ENCODE measurements at places on chromosomes 6 and 20. TPM values are rescaled to one million over a fixed set of nuclear protein-coding genes. Genes with fewer than 3 reads are reported as not detected.
A peak's percentile ranks its signal among the peaks of the same experiment; 100 is the strongest.

- H3K4me1 ChIP-seq, result no peaks in the 10 kb centered on the region
- H3K36me3 ChIP-seq, result no peaks in the 10 kb centered on the region
- no peak overlapping the region for H3K27ac ChIP-seq
- DNase-seq, result no peak
These were observed 165.8 kb upstream of the SYNDIG1 start for GRCh38 chr20:24303393-24304170.

- no peak overlapping the region for H3K4me3 ChIP-seq
- peaks cover 3% of the 10 kb centered on the region for H3K4me1 ChIP-seq
- no peak overlapping the region for H3K27ac ChIP-seq
- no peaks in the 10 kb centered on the region for H3K27me3 ChIP-seq
- no peak for DNase-seq
- H3K36me3 ChIP-seq, result no peaks in the 10 kb centered on the region
These were observed 406.0 kb downstream of the GRIK2 start for GRCh38 chr6:101799531-101799930.

The GGT7 gene
- 17.3 TPM for total RNA-seq

The HDAC2 gene
- 173 TPM for total RNA-seq

DNA sequence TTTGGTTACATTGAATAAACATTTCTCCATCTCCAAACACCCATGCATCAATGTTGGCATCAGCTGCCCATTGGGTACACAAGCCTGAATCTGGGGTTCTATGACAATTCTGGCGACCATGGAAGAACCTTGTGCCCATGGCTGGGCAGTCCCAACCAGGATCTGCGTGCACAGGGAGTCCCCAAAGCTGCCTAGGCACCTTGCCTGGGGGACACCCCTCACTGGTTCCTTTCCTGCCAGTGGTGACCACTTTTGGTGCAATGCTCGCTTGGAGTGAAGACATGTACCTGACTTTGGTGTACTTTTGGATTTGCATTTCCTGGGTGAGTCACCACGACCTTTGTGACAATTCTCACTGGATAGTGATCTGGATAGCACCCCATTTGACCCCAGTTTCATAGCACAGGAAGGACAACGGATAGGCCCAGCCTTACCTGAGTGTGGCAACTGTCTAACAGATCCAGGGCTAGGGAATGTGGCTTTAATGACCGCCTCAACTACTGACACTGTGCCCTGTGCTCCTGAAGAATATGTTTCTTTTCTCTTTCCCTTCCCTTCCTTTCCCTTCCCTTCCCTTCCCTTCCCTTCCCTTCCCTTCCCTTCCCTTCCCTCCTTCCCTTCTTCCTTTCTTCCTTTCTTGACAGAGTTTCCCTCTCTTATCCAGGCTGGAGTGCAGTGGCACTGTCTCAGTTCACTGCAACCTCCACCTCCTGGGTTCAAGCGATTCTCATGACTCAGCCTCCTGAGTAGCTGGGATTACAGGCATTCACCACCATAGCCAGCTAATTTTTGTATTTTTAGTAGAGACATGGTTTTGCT lies 7.1 kb downstream of the SPINT3 start:
- H3K27ac ChIP-seq, result no peak overlapping the region
- no peaks in the 10 kb centered on the region for H3K36me3 ChIP-seq
- no peak for DNase-seq
- H3K4me3 ChIP-seq, result no peak overlapping the region
- H3K4me1 ChIP-seq, result no peaks in the 10 kb centered on the region

DNA sequence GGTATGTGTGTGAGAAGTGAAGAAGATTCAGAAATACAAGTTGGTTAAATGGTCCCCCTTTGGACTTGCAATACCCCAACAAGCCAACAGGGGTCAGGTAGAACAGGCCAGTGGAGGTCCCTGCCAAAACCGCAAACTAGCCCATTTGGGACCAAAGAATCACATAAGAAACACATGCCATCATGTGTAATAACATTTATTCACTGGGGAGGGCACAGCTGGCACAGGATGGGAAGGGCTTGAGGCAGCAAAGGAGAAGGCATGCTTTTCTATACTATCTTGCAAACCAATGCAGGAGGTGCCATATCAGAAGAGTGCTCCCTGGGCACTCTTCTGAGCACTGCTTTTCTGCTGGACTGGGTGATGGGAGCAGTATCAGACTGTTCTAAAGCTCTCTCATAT lies 116.1 kb upstream of the TRAF3IP2 start:
- no peak overlapping the region for H3K27ac ChIP-seq
- peaks cover 10% of the 10 kb centered on the region for H3K36me3 ChIP-seq
- H3K4me1 ChIP-seq, result peaks cover 22% of the 10 kb centered on the region
- no peak overlapping the region for H3K4me3 ChIP-seq
- DNase-seq, result no peak

- H3K4me3 ChIP-seq, result no peak overlapping the region
- no peak overlapping the region for H3K27ac ChIP-seq
- H3K4me1 ChIP-seq, result peaks cover 6% of the 10 kb centered on the region
- no peaks in the 10 kb centered on the region for H3K36me3 ChIP-seq
- peaks cover 13% of the 10 kb centered on the region for H3K27me3 ChIP-seq
These were observed 54.0 kb downstream of the IL20RA start for GRCh38 chr6:136990754-136991153.

The SCUBE3 gene
- 8.5 TPM for total RNA-seq

The PGBD1 gene
- 7.9 TPM for total RNA-seq

The DACT2 gene
- not detected for total RNA-seq

The FBXL4 gene
- 16.1 TPM for total RNA-seq

GRCh38 chr20:46757754-46758678 lies 48.6 kb downstream of the SLC2A10 start:
- H3K36me3 ChIP-seq, result no peaks in the 10 kb centered on the region
- DNase-seq, result peak; percentile 19
- H3K4me1 ChIP-seq, result no peaks in the 10 kb centered on the region
- no peak overlapping the region for H3K27ac ChIP-seq
- H3K4me3 ChIP-seq, result no peak overlapping the region
- peaks cover 9% of the 10 kb centered on the region for H3K27me3 ChIP-seq

- H3K4me3 ChIP-seq, result no peak overlapping the region
- no peak overlapping the region for H3K27ac ChIP-seq
- no peaks in the 10 kb centered on the region for H3K27me3 ChIP-seq
- no peak for DNase-seq
- no peaks in the 10 kb centered on the region for H3K36me3 ChIP-seq
These were observed 89.4 kb downstream of the TRDN start for GRCh38 chr6:123547216-123547978.

The SMIM26 gene
- total RNA-seq, result 51.3 TPM

- peaks cover 9% of the 10 kb centered on the region for H3K4me1 ChIP-seq
- no peak overlapping the region for H3K27ac ChIP-seq
- no peaks in the 10 kb centered on the region for H3K36me3 ChIP-seq
- no peak overlapping the region for H3K4me3 ChIP-seq
- no peak for DNase-seq
These were observed 2.6 kb downstream of the ALDH5A1 start for GRCh38 chr6:24497254-24497970.

The BMP2 gene
- 9.2 TPM for total RNA-seq

DNA sequence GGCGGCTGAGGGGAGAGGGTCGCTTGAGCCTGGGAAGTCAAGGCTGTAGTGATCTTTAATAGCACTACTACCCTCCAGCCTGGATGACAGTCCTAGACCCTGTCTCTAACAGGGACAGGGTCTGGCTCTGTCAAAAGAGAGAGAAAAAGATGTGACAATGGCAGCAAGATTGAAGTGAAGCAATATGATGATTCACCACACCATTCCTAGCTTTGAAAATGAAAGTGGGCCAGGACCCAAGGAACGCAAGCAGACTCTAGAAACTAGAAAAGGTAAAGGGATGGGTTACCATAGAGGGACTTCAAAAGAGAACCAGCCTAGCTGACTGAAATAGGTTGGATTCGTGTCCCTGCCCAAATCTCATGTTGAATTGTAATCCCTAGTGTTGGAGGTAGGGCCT lies 426.9 kb downstream of the HTR1B start:
- H3K27ac ChIP-seq, result no peak overlapping the region
- peaks cover 16% of the 10 kb centered on the region for H3K4me1 ChIP-seq
- no peaks in the 10 kb centered on the region for H3K27me3 ChIP-seq
- no peak for DNase-seq

The SPEF1 gene
- 0.45 TPM for total RNA-seq

GRCh38 chr6:44956396-44956795 lies 371.7 kb upstream of the RUNX2 start:
- H3K4me1 ChIP-seq, result no peaks in the 10 kb centered on the region
- H3K4me3 ChIP-seq, result no peak overlapping the region
- no peaks in the 10 kb centered on the region for H3K36me3 ChIP-seq
- H3K27me3 ChIP-seq, result no peaks in the 10 kb centered on the region

- no peak overlapping the region for H3K4me3 ChIP-seq
- H3K36me3 ChIP-seq, result no peaks in the 10 kb centered on the region
- H3K27me3 ChIP-seq, result no peaks in the 10 kb centered on the region
These were observed 22.0 kb upstream of the SRC start for GRCh38 chr20:37323985-37324384.

GRCh38 chr20:25339608-25340007 lies 51.0 kb downstream of the ABHD12 start:
- no peaks in the 10 kb centered on the region for H3K4me1 ChIP-seq
- H3K4me3 ChIP-seq, result no peak overlapping the region
- H3K27me3 ChIP-seq, result no peaks in the 10 kb centered on the region

- peaks cover 14% of the 10 kb centered on the region for H3K4me1 ChIP-seq
- H3K27ac ChIP-seq, result no peak overlapping the region
- H3K27me3 ChIP-seq, result no peaks in the 10 kb centered on the region
These were observed 126.5 kb upstream of the AFDN start for GRCh38 chr6:167700199-167700598.

The SLC16A10 gene
- total RNA-seq, result 0.48 TPM

DNA sequence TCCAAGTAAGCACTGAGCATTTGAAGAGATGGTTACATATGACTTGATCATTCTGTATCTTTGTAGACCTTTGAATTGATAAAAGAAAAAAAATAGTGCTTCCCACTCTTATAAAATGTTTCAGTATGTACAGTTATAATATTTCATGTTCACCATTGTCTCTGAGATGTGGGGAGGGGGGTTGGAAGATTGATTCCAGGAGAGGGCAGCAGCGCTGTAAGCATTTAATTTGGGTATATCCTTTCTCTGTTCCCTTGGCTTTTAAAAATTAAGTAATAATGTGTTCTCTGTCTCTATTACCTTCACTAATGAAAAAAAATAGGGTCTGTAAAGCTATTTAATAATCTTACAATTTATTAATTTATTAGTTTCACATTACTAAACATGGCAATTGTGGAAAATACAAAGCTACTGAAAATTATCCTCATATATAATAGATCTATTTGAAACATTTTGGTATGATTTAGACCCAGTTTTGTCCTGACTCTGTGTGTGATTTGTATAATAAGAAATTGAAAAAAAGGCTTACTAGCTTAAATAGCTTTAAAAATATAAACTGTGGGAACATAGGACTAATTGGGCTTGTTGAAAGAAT lies 341.2 kb downstream of the CDKAL1 start:
- DNase-seq, result peak; percentile 30
- H3K36me3 ChIP-seq, result no peaks in the 10 kb centered on the region
- H3K27me3 ChIP-seq, result no peaks in the 10 kb centered on the region
- peak overlapping the region; percentile 87 for H3K27ac ChIP-seq

The SIRPB2 gene
- not detected for total RNA-seq

- peak overlapping the region; percentile 76 for H3K4me3 ChIP-seq
- H3K36me3 ChIP-seq, result no peaks in the 10 kb centered on the region
- H3K27me3 ChIP-seq, result no peaks in the 10 kb centered on the region
- no peak overlapping the region for H3K27ac ChIP-seq
- peaks cover 5% of the 10 kb centered on the region for H3K4me1 ChIP-seq
These were observed 82.6 kb downstream of the OR2B2 start for GRCh38 chr6:27829453-27830211.

- no peak overlapping the region for H3K4me3 ChIP-seq
- H3K4me1 ChIP-seq, result no peaks in the 10 kb centered on the region
- H3K27me3 ChIP-seq, result no peaks in the 10 kb centered on the region
- no peaks in the 10 kb centered on the region for H3K36me3 ChIP-seq
These were observed 53.8 kb downstream of the CDC5L start for GRCh38 chr6:44441091-44441855.

The RRAGD gene
- total RNA-seq, result 3.8 TPM

The TRMT11 gene
- 18.2 TPM for total RNA-seq

The TOX2 gene
- total RNA-seq, result not detected

The HLA-DRA gene
- total RNA-seq, result not detected

GRCh38 chr6:157087974-157088373 lies 235.3 kb downstream of the TMEM242 start:
- no peak overlapping the region for H3K4me3 ChIP-seq
- peaks cover 6% of the 10 kb centered on the region for H3K4me1 ChIP-seq
- H3K27ac ChIP-seq, result no peak overlapping the region
- H3K27me3 ChIP-seq, result no peaks in the 10 kb centered on the region
- DNase-seq, result no peak

The GJA10 gene
- total RNA-seq, result not detected

The TCF21 gene
- 0.52 TPM for total RNA-seq

- no peak overlapping the region for H3K4me3 ChIP-seq
- peak; percentile 85 for DNase-seq
- no peaks in the 10 kb centered on the region for H3K27me3 ChIP-seq
- peak overlapping the region; percentile 74 for H3K27ac ChIP-seq
These were observed 29.4 kb upstream of the CLIC5 start for GRCh38 chr6:46044881-46045617.

The SIRPD gene
- total RNA-seq, result not detected

DNA sequence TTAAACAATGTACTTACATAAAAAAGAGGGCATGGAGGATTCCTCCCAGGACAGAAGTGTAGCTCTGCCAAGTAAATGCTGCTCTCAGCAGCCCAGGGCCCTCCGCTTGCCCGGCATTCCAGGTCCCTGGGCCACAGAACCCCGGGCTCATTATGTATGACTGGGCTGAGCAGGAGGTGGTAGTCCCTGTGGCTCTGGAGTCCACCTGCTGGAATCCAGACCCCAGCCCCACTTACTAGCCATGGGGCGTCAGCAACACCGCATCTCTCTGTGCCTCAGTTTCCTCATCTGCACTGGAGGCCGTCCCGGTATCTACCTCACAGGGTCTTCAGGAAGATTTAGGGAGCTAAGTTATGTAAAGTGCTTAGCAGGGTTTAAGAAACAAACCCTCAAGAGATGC lies 55.4 kb downstream of the PSMG4 start:
- no peak overlapping the region for H3K27ac ChIP-seq
- H3K27me3 ChIP-seq, result no peaks in the 10 kb centered on the region
- H3K36me3 ChIP-seq, result no peaks in the 10 kb centered on the region

GRCh38 chr6:119865466-119866350 lies 516.1 kb upstream of the MAN1A1 start:
- no peak overlapping the region for H3K4me3 ChIP-seq
- no peaks in the 10 kb centered on the region for H3K36me3 ChIP-seq
- H3K27me3 ChIP-seq, result no peaks in the 10 kb centered on the region
- DNase-seq, result no peak
- no peak overlapping the region for H3K27ac ChIP-seq
